Neuronal stem cell (in vitro differentiated cells): ENCODE measurements at places on chromosomes 16 and 17.

DNA sequence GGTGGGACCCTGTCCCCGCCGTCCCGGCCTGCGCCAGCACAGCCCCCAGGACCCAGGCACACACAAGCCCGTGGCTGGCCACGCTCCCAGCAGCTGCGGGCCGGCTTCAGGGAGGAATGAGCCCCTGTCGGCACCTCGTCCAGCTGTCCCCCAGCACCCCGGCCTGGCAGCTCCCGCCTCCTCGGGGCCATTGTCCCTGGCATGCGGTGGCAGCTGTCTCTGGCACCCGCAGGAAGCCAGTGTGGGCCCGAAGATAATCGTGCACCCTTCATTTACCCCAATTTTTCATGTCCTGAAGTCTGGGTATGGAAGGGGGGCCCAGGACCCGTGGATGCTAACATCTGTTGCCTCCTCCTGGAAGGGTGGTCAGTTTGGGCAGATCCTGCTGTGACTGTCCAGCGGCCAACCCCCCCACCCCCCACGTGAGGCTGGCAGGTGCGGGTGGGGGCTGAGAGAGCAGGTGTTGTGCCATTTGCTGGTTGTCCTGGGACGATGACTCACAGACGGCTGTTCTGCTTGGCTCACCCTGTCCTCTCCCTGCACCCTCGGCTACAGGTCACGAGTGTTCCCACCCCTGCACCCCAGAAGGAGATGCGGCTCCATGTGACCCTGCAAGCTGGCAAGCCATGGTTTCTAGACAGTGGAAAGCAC is 4.0 kb upstream of the LMF1 start:
- no peak for DNase-seq

- DNase-seq: no peak
Measured at GRCh38 chr17:19448341-19449268, 37.6 kb downstream of the RNF112 start.

DNA sequence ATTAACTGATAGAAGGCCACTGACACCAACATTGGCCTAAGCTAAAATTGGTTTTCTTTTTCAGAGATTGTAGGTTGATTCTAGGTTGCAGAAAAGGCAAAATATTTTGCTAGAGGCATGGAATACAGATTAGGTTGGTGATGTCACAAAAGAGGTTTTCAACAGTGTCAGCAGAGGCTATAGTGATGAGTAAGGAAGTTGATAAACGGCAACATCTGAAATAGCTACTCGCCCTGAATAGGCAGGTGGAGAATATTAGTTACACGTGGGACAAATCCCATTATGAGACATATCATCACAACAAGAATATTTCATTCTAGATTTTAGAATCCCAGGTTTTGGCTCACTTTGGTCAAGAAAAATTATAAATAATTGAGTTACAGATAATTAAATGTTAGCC is 1.5 kb upstream of the TOM1L1 start:
- DNase-seq: no peak

DNA sequence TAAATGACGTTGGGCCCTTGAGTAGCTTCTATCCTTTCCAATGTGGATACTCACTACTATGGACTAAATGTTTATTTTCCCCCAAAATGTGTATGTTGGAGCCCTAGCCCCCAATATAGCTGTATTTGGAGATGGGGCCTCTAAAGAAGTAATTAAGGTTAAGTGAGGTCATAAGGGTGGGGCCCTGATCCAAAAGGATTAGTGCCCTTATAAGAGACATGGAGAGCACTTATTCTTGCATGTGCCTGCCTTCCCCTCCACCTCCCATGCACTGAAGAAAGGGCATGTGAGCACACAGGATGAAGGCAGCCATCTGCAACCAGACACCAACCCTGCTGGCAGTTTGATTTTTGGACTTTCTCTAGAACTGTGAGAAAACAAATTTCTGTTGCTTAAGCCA is 115.7 kb upstream of the MED13 start:
- DNase-seq: no peak

DNA sequence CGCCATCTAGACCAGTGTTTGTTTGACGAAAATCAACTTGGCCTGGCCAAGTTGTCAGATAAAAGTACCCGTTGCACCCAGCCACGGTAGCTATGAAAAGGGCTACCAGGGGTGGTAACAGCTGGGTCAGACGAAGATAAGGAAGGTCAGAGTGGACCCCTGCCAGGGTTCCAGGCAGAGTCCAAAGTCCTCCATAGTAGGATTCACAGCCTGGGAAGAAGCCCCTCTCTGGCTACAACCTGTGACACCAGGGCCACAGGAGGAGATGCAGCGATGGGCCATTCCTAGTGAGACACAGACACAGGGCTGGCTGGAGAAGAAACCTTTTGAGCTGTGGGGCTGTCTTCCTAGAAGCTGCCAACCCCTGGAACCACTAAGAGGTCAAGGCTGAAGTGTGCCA is 39.3 kb downstream of the MEAK7 start:
- DNase-seq: no peak

- DNase-seq: peak; percentile 65
Measured at GRCh38 chr16:3149630-3150345, 15.0 kb downstream of the ZNF213 start.

DNA sequence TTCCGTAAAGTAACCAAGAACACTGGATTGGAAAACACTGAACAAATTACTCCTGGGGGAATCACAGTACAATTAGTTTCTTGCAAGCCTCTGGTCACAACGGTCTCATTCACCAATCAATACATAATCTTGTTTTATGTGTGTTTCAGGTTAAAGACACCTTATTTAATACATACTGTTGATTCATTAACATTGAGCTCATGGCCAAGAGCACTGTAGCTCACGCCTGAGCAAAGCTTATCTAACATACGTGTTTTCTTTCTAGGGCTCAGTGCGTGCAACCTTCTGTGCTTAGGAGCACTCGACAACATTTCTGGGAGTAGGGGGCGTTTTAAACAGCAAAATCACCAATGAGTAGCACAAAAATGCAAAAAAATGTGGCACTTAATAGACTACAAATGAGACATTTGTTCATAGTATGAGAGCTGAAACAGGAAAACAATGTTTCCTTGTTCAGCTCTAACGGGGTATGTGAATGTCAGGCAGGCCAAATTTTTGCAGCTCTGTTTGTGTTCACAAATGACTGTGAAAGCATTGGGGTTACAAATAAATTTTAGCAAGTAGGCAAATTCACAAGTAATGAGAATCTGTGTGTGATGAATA is 206.2 kb downstream of the CNTNAP4 start:
- DNase-seq: no peak

GRCh38 chr17:82215095-82215971 is 2.7 kb upstream of the CCDC57 start:
- no peak for DNase-seq

GRCh38 chr17:75182319-75182568 is 515 bp downstream of the SUMO2 start:
- no peak for DNase-seq

DNA sequence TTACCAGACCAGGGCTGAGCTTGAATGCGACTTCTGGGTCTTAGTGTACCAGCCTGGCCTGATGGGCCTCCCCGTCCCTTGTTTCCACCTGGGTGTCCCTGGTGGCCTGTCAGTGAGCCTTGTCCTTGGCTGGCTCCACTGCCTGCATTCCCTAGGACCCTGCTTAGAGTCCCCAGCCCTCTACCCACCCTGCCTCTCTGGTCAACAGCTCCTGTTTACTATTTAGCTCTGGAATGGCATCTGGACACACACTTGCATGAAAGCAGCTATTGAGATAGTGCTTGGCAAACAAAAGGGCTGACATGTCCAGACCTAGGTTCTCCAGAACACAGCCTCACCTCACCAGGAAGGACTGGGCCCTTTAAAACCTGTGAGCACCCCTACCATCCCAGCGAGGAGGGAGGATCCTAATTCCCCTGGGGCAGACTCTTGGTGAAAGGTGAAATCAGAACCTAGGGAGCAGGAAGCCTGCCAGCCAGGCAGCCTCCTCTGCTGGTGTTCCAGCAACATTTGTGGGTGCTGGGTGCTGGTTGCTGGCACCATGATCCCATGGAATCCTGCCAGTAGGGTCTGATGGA is 38.8 kb downstream of the RAI1 start:
- DNase-seq: no peak

DNA sequence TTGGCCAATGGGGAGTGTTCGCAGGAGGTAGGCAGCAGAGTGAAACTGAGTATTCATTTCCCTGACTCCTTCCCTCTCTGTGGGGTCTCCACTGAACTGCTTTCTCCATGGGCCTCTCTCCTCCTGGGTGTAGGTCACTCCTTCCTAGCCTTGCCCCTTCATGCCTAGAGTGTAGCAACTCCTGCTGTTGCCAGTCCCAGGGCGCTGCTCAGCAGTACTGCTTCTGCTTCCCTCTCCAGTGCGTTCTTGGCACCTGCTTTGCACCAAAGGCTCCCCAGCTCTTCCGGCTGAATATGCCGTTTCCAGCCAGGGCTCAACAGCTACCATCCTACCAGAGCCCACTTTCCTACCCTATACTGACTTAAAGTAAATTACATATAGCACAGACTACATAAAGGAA is 92.2 kb downstream of the MAF start:
- DNase-seq: no peak

DNA sequence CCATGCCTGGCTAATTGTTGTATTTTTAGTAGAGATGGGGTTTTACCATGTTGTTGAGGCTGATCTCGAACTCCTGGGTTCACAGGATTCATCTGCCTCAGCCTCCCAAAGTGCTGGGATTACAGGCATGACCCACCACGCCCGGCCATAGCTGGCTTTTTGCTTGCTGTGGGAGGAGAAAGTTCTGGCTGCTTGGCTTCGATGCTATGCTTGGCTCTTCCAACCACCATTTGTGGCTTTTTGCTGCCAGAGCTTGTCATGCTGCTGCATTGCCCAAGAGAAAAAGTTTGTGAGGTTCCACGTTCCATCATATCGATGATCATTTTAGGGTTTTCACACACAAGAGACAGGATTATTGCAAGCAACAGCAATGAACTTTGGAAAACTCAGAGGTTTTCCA is 16.2 kb downstream of the BMERB1 start:
- DNase-seq: no peak

- DNase-seq: no peak
Measured at GRCh38 chr17:73725794-73726515, 81.7 kb upstream of the SDK2 start.

- no peak for DNase-seq
Measured at GRCh38 chr16:85249418-85250146, 137.3 kb upstream of the CIBAR2 start.

DNA sequence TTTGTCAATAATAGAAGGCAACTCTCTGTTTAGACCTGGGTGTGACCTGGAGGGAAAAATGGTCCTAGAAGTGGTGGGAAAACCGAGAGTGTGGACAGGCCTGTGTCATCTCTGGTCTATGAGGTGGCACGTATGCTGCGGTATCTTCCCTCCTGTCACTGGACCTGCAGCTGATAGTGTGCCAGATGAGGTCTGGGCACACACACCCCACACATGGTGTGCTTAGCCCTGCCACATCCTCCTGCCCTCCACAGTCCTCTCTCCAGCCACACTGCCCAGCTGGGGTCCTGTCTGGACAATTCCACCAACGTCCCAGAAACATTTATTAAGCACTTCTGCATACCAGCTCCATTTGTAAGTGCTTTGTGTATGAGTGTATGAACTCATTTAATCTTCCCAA is 37.2 kb downstream of the GLP2R start:
- DNase-seq: no peak

GRCh38 chr17:70028397-70028796 is 46.6 kb upstream of the KCNJ16 start:
- DNase-seq: no peak

- DNase-seq: no peak
Measured at GRCh38 chr16:54069601-54070239, 216.9 kb downstream of the IRX3 start.

- no peak for DNase-seq
Measured at GRCh38 chr17:78953356-78954350, 26.1 kb downstream of the LGALS3BP start.

- no peak for DNase-seq
Measured at GRCh38 chr16:15510992-15511391, 76.6 kb downstream of the BMERB1 start.

DNA sequence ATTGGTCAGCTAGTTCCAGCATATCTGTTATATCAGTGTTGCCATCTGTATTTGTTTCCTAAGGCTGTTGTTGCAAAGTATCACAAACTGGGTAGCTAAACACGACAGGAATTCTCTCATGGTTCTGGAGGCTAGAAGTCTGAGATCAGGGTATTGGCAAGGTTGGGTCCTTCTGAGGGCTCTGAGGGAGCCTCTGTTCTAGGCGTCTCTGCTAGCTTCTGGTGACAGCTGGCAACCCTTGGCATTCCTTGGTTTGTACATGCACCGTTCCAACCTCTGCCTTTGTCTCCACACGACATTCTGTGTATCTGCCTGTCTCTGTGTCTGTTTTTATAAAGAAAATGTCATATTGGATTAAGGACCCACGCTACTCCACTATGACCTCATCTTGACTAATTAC is 219.9 kb upstream of the NLRP1 start:
- DNase-seq: no peak

DNA sequence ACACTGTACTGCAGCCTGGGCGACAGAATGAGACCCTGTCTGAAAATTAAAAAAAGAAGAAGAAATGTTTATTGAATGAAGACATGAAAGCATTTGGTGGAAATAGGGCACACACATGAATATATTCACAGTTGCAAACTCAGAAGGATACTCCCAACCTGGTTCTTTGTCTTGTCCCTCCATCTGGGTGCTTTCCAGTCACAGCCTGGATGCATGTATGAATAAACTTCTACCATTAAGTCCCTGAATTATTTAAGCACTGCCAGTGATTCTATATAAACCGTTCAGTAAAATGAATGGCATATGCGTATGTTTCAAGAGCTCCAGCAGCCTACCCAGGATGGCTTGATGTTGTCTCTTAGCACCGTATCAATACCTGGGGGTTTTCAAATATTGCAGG is 591.1 kb downstream of the WWOX start:
- DNase-seq: no peak

- DNase-seq: no peak
Measured at GRCh38 chr17:60513014-60513413, 13.0 kb downstream of the APPBP2 start.

- DNase-seq: no peak
Measured at GRCh38 chr17:57109393-57110151, 24.5 kb downstream of the AKAP1 start.

DNA sequence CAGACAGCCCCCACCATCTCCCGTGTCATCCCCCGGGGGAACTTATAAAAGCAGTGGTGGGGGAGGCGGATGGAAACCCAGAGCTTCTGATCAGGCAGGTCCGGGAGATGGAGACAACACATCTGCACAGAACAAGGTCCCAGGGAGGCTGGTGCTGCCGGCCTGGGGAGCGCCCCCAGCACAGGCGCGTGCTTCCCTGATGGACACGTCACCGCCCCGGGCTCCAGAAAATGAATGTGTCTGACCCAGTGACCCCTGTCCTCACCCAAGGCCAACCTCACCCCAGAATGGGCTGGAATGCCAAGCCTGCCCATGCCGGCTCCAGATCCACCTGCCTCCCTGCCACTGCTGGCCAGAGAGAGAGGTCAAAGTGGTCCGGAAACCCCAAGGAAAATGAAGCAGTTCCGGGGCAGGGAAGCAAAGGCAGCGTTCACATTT is 12.5 kb downstream of the SLC7A5 start:
- no peak for DNase-seq

GRCh38 chr17:8832711-8833352 is 33.7 kb upstream of the MFSD6L start:
- DNase-seq: peak; percentile 41
